ENCODE measurements at places on chromosomes 16 and 17.
A peak's percentile ranks its signal among the peaks of the same experiment; 100 is the strongest.

GRCh38 chr17:49977463-49978389, 8.7 kb downstream of the DLX4 start:
- DNase-seq, result no peak

GRCh38 chr16:57530104-57530521, 6.3 kb downstream of the CCDC102A start:
- DNase-seq, result peak; percentile 41

GRCh38 chr16:87135246-87136030, 181.8 kb downstream of the C16orf95 start:
- DNase-seq, result no peak

DNA sequence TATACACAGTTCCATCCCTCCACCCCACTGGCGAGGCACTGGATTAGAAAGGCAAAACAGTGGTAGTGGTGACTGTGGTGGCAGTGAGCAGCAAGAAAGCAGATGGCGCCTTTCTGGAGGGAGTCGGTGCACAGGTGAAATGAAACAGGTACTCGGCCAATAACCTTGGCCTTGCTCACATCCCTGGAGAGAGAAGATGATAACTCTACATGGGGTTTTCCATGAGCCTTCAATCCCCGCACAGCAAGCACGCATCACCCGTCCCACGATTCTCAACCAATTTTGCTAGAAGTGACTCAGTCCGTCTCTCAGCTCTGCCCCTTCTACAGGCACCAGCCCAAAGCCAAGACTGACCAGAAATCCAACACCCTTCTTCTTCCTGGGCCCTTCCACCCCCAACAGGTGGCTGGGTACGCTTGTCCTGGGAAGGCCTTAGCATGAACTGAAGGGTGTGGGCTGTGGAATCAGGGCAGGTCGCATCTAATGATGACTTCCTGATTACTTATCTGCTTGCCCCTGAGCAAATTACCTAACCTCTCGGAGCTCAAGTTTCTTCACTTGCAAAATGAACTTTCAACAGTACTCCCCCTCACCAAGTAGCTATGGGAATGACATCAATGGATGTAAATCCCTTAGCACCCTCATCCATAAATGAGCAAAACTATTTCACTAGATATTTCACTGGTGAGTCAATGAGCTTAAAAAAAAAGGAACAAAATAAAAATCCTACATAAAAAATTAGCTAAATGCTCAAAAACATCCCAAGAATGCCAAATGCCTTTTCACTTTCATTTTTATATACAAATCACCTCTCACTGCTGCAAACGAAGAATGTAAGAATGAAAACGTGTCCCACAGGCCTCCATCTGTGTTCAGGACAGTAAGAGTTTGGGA, 18.0 kb downstream of the XPO6 start:
- no peak for DNase-seq

- DNase-seq, result no peak
Observed at GRCh38 chr17:75271955-75272847, 1.2 kb upstream of the MIF4GD start.

GRCh38 chr16:49854188-49854795, 1.6 kb downstream of the ZNF423 start:
- no peak for DNase-seq

DNA sequence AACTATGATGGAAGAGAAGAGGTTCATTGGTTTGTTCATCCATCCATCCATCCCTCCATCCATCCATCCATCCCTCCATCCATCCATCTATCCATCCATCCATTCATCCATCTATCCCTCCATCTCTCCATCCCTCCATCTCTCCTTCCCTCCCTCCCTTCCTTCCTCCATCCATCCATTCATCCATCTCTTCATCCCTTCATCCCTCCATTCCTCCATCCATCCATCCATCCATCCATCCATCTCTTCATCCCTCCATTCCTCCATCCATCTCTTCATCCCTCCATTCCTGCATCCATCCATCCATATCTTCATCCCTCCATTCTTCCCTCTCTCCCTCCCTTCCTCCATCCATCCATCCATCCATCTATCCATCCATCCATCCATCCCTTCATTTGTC, 10.0 kb upstream of the PPL start:
- no peak for DNase-seq

GRCh38 chr16:35195173-35195863, 1735.9 kb downstream of the TP53TG3F start:
- DNase-seq, result no peak

GRCh38 chr17:21528031-21528695, 152.0 kb downstream of the KCNJ12 start:
- no peak for DNase-seq

DNA sequence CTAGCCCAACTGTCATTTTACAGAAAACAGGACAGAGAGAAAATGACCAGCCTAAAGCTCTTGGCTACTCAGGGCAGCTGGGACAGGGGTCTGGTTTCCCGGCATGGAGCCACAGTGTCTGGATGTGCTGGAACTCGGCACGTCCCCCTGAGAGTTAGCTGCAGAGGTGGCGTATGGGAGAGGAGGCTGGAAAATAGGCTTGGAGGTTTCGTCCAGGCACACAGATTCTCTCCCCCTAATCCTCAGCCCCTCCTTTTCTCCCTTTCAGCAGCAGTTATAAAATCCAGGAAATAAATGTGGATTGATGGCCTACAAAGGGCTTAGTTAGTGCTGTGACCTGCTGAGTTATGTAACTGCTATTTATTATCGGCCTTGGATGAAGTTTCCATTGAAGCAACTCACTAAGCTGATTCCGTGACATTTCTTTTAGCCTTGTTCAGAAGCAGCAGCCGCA, 89.5 kb upstream of the TOB1 start:
- no peak for DNase-seq

GRCh38 chr16:5982979-5983378, 885.4 kb upstream of the EEF2KMT start:
- DNase-seq, result no peak

GRCh38 chr16:84398701-84399100, 30.4 kb downstream of the ATP2C2 start:
- no peak for DNase-seq

GRCh38 chr16:85812031-85812807, 12.7 kb downstream of the COX4I1 start:
- no peak for DNase-seq

DNA sequence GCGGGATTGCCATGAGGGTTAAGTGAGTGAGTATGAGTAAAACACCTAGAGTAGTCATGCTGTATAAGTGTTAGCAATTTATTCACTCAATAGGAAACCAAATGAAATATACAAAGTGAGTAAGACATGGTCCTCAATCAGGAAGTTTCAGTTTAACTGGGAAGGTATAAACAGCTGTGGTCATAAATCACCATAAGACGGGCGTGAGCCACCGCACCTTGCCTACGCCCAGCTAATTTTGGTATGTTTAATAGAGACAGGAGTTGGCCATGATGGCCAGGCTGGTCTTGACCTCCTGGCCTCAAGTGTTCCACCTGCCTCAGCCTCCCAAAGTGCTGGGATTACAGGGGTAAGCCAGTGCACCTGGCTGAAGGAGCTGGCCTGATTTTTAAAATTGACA, 27.0 kb downstream of the RNF135 start:
- no peak for DNase-seq

- DNase-seq, result no peak
Observed at GRCh38 chr16:11101283-11101682, 154.7 kb downstream of the SOCS1 start.

DNA sequence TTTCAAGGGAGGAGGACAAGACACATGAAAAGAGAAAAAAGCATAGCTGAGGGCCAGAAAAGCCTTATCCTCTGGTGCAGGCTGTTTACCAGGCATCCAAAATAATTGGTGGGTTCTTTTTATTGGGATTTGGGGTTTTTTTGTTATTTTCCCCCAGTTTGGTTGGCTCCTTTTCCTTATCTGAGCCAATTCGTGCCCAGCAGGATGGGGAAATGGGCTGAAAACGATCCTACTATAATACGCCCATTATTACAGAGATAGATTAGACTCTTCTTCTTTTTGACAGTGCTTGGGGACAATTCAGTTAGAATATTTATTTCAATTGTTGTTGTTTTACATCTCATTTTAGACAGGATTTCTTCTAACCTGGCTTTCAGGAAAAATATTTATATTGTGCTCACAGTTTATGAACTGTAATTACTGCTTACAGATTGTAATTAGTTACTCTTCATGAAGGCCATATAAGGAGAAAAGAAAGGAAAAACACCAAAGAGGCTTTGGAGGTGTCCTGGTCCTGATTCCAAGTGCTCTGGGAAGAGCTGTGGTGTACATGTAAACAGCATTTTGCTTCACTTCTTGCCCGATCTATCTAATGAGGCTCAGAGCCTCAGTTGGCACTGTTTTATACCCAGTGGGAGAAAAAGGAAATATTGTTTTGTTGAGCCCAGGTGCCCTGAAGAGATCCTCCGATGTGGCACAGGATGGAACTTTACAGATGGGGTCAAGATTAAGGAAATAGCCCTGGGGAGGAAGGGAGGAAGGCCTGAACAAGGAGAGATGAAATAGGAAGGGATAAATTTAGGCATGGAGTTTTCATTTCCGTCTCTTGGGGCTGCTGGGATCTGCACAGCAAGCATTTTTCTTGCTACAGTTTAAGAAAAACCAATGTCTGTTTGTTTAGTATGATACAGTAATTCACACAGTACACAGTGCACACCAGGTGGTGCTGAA, 611 bp upstream of the ANKRD40 start:
- no peak for DNase-seq

DNA sequence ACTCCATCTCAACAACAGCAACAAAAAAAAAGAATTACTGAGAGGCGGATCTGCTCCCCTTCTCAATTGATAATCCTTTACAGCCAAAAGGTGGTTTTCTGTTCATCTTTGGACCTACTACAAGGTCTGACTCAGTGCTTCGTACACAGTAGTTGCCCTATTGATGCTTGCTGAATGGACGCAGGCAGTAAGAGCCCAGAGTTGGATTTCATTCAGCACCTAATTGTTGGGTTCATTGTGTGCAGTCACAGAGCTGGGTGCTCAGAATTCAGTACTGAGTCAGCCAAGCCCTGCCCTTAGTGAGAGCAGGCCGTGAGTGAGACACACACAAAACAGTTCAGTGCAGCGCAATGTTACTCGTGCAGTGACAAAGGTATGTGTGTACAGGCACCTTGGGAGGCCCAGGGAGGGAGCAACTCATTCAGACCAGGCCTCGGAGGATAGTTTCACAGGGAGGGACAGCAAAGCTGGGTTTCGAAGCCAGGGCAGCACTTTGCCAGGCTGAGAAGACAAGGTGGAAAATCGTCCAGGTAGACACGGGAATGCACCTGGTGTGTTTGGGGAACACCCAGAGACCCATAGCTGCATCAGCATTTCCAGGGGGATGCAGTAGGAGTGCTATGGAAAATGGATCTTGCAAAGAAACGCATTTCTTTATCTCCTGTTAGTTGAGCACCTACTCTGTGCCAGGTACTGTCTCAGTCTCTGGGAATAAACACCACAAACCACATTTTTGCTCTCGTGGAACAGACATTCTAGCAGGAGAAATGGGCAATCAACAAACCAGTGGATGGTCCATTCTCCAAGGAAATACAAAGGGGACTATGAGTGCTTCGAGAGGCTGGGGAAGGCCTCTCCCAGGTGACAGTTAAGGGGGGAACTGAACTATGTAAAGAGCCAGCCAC, 18.1 kb upstream of the KRT17 start:
- no peak for DNase-seq

- DNase-seq, result peak; percentile 19
Observed at GRCh38 chr17:32350666-32351418, 885 bp downstream of the ZNF207 start.

- DNase-seq, result no peak
Observed at GRCh38 chr16:88924834-88925539, 52.0 kb downstream of the CBFA2T3 start.

DNA sequence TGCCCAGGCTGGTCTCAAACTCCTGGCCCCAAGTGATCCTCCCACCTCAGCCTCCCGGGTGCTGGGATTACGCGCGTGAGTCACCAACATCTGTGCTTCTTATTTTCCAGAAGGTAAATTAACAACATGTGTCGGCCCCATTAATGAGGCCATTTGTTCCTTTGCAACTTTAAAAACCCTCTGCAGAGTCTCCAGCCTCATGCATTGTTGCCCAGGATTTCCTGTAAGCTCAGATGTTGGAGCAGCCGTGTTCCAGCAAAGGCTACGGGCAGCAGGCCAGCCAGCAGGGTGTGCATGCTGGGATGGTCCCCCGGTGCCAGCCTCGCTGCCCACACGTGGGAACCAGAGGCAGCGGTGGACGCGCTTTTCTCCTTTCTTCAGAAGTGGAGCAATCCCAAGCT, 19.1 kb upstream of the HEXD start:
- no peak for DNase-seq

DNA sequence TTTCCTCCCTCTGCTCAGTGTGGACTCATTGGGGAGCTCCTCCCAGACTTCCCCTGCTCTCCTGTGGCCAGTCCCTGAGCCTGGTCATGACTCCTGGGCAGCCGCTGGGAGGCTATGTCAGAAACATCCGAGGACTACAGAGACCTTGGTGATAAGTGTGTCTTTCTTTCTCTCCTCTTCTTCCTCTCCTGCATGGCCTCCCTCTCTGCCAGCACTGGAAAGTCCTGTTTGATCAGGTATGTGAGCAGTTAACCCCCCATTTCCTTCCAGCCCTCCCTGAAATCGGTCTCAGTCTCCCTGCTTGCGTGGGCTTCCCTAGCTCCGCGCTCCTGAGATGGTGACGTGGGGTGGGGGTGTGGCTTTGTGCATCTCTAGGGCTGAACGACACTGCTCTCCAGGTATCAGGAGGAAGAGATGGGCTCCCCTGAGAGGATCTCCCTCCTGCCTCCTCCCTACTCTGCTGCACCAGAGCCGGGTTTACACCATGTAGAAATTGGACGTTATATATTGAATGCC, 2.1 kb downstream of the RHBDL3 start:
- no peak for DNase-seq

DNA sequence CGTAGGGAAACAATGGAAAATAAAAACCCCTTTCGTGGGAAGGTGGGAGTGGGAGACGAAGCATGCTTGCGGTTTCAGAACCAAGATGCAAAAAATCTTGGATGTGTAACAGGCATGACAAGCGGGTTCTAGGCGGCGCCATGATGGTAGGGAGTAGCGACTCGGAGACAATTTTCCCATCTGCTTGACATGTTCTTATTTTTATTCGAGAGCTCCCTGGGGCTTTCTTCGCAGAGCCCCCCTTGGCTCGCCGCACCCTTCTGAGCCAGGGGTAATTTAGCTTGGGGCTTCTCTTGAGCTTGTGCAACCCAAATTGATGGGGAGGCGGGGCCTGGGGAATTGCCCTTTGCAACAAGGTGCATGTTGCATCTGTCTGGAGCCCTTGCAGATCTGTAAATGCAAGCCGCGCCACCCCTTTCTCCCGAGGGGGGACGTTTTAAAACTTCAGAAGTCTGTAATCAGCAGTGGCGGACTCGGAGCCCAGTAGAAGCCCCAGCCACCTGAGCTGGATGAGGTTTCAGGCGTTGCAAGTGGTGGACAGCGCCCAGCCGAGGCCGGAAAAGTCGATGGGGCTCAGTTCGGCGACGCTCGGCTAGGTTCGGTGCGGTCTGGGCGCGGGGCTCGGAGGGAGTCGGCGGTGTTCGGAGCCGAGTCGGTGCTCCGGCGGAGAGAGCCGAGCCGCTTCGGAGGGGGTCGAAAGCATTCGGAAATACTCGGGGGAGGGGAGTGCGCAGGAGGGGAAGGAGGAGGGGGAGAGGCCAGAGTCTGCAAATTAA, 2.9 kb downstream of the GNAO1 start:
- DNase-seq, result no peak

GRCh38 chr17:2815781-2816185, 19.5 kb downstream of the RAP1GAP2 start:
- no peak for DNase-seq

- DNase-seq, result no peak
Observed at GRCh38 chr16:22337849-22338635, 36.4 kb downstream of the CDR2 start.
